ENCODE measurements at places on chromosomes 6 and 20.

- DNase-seq = no peak
Measured at GRCh38 chr6:154506991-154507898, 3.2 kb downstream of the CNKSR3 start.

- no peak for DNase-seq
Measured at GRCh38 chr6:85252085-85252484, 197.8 kb upstream of the NT5E start.

- no peak for DNase-seq
Measured at GRCh38 chr6:155872961-155873360, 417.3 kb upstream of the NOX3 start.

DNA sequence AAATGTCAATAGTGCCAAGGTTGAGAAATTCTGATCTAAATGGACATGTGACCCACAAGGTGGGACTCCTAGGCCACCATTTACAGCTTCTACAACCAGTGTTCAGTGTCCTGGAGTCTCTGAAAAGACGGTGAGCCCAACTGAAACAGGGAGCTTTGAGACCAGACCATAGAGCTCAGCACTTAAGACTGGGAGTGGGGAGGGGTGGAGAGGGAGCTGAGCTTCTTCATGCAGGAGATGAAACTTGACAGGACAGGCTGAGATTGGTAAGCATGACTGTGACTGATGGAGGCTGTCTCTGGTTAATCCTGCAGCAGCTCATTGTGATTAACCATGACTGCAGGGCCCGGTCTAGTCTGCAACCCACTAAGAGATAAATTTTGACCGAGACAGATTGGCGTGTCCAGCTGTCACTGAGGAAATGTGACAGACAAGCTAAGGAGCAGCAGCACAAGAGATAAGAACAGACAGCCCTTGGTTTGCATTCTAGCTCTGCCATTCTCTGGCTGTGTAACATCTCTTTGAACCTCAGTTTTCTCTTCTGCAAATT is 1.4 kb upstream of the AAR2 start:
- DNase-seq = no peak

DNA sequence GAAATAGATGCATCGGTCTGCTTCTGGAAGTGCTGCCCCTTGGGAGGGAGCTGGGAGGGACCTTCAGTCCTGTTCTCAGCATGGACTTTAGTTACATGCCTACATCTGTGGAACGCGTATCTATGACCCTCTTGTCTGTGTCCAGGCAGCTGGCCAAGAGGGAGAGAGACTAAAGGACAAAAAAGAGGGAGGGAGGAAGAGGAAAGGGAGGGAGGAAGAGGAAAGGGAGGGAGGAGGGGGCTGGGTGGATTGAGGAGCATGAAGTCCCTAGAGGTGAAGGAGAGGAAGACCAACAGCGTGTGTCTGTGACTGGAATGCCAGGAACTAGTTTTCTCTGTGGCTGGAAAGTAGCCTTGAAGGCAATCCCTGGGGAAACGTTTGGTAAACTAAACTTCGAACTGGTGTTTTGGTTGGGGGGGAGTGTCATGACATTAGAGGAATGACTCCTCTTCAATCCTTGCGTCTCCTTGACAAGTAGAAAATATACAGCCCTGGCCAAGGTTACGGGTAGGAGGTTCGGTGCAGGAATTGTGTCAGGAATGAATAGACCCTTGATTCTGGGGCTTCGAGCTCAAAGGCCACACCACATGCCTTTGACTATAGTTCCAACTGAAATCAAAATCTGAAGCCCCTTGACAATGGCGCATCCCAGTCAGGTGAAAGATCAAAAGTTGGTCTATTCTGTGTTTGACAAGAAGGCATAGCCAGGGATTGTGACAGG is 52.0 kb upstream of the PLEKHG1 start:
- no peak for DNase-seq

DNA sequence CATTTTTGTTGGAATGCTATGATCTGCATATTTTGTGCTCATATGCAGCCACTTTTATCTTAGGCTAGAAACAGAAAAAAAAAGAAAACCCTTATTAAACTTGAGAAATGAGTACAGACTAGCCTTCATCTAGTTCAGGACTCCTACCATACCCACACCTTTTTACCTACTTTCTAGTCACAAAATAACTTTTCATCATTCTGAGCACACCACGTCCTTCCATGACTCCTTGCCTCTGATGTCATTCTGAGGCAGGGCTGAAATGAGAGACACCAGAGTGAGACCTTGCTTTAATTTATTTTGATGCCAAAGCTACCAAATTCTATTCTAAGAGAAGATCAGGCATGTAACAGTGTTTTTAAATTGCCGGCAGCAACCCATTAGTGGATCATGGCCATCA is 38.8 kb downstream of the SNX3 start:
- no peak for DNase-seq

DNA sequence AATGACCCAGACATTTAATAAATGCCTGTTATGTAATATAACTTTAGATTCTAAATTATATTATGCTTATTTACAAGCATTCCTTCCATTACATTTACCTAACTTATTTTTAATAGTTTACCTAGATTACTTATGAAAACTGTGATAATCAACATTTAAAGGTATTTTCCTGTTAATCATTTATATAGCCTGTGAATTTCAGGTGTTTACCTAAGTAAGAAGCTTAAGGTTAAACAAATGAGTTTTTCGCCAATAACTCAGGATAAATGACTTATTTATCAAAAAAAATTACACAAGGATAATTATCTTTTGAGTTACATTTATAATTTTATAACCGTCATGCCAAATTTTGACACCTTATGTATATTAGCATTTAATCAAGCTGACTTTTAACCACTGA is 35.5 kb downstream of the UBD start:
- no peak for DNase-seq

DNA sequence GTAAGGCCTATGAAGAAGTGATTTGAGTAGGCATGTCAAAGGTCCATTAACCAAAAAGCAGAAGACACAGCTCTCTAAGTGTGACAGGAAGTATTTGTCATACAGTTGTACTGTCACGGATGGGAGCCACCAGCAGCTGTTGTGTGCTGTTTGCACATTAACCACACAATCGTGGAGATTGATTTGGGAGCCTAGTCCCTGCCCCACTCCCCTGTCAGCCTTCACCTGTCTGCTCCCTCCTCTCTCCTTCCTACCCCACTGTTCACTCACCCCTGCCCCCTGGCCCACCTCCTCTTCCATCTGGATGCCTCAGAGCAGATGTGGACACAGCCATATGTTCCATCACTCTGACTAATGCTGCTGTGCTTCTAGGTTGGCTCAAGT is 124.7 kb upstream of the SPACA1 start:
- no peak for DNase-seq

GRCh38 chr20:64041040-64041780 is 5.2 kb downstream of the C20orf204 start:
- no peak for DNase-seq

DNA sequence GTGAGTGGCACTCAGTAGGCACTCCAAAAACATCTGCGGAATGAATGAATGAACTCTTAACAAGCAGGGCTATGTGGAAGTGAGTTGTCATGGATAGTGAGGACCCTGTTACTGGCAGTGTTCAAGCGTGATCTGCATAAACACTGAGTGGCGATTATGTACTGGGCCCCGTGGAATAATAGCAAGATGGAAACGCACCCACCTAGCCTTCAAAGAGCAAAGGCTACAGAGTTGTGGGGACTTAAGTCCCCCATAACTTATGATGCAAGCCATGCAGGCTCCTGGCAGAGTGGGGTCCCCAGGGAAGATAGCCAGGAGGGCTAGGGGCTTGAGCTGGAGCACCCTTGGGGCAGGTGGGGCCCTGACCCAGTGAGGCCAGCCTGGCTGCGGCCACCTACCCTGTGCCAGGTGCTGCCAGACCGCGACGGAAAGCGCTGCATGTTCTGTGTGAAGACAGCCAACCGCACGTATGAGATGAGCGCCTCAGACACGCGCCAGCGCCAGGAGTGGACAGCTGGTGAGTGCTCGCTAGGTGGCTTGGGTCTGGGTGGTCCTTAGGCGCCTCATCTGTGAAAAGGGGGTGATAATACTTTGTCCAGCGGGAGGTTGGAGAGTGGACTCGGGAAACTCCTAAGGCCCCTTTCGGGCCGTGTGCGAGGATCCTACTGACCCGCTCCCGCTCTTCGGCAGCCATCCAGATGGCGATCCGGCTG is 20.0 kb downstream of the DEF6 start:
- DNase-seq = no peak

- no peak for DNase-seq
Measured at GRCh38 chr20:62876501-62876901, 14.9 kb upstream of the TCFL5 start.

- DNase-seq = no peak
Measured at GRCh38 chr6:150417899-150418826, 49.4 kb downstream of the IYD start.

DNA sequence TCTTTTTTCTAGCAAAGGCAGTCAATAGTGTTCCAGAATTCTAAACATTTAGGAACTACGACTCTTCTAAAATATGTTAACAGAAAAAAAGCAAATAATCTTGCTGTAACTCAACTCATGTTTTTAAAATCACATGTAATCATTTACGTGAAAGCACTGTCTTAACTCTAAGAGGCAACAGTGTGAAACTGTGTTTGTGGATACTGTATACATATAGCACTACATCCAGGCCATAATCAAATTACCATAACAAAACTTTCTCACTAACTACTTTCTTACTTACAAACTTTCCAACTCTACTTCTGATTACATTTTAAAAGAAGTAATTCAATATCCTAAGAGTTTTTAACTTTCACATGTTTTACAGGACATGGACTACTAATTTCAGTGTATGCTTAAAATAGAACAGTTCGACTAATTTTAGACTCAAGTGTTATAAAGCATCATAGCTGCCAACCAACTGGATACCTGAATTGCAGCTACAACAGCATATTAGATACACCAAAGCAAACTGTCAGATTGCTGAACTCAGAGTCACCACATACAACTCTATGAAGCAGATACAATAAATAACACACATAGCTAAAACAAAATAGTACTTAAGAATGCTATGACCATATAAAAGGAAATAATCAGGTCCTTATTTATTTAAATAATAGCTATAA is 121.6 kb upstream of the BEND6 start:
- DNase-seq = no peak

DNA sequence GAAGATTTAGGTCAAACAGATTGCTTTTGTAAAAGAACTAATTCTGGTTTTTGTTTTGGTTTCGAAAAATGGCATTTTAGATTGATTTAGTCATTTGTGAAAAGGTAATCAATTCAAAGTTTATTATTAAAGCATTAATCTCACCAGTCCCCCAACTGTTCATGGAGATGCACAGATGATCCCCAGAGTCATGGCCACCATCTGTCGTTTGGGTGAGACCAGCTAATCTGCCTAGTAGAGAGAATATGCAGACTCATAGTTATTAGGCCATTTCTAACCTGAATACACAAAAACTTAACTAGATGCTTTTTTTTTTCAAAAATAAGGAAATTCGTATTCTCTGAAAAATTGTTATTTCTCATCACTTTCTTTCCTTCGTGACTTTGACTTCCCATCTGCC is 58.1 kb downstream of the C6orf58 start:
- no peak for DNase-seq

DNA sequence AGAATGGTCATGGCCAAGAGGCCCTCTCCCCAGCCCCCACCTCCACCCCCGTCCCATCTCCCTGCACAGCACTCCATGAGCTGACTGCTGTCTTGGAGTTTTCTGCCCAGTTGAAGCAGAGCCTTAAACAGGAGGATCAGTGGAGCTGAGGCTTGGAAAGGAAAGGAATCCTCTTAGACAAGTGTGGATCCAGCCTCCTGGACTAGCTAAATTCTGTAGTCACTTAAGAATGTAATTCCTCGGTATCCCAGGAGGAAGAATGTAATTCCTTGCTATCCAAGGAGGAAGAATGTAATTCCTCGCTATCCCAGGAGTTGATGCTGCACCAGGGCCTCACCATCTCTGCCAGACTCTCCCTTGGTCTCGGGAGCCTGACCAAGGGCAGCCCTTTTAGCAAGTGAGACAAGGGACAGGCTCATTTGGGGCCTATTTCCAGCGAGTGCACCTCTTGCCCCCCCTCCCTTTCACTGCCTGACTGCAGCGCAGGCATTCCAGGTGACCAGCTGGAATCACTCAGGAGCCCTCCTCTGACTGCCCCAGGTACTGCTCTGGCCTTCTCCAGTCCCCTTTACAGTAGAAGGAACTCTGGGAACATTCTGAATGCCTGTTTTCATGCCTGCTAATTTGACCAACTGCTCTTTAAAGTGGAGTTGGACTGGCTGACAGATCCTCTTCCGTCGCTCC is 76.2 kb downstream of the TCP11 start:
- no peak for DNase-seq

- no peak for DNase-seq
Measured at GRCh38 chr20:49411221-49411925, 71.1 kb downstream of the KCNB1 start.

- DNase-seq = no peak
Measured at GRCh38 chr6:86010915-86011786, 368.5 kb upstream of the SYNCRIP start.

DNA sequence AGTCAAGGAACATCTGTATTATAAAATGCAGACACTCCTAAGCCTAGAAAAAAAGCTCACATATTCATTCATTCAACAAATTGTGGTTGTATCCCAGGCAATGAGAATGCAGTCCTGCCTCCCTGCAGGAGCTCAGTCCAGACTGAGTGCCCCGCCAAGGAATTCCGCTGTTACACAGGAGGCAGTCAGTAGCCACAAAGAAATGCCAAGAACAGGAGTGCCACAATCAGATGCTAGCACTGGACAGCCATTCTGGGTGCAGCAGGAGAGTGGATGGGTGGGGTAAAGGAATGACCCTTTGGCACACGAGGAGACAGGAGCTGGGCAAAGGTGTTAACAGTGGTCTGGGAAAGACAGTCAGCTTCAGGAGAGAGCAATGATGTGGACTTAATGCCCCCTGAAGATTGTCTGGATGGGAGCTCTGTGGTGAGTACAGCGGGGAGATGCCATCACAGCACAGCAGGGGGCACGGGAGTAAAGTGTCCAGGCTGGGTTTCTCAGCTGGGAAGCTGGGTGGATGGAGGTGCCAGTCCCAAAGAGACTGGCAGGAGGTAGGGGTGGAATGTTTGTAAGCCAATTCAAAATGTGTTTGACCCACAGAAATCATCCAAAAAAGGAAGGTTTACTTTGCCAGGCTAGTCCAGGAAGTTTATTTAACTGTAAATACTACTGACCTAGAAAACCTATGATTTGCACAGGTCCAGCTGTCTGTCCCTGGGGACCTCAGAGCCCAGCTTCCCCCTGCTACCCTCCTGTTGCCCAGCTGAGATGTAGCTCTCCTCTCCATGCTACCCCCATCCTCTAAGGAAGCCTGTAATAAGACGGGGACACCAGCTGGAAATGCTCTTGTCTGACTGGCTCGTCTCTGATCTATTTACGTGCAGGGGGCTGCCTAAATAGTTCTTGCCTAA is 84.1 kb downstream of the SLC23A2 start:
- DNase-seq = no peak

- DNase-seq = no peak
Measured at GRCh38 chr6:158780246-158780884, 38.8 kb downstream of the EZR start.

- no peak for DNase-seq
Measured at GRCh38 chr6:31129130-31129529, 8.9 kb upstream of the CDSN start.

GRCh38 chr20:7911586-7912330 is 28.5 kb downstream of the HAO1 start:
- DNase-seq = no peak

- peak; percentile 31 for DNase-seq
Measured at GRCh38 chr6:3750317-3751076, 1.0 kb downstream of the PXDC1 start.

All from NCI-H2029 treated with DMSO at 0.1 percent for 48 hours (cell line).